ENCODE measurements at places on chromosomes 13 and 19.

DNA sequence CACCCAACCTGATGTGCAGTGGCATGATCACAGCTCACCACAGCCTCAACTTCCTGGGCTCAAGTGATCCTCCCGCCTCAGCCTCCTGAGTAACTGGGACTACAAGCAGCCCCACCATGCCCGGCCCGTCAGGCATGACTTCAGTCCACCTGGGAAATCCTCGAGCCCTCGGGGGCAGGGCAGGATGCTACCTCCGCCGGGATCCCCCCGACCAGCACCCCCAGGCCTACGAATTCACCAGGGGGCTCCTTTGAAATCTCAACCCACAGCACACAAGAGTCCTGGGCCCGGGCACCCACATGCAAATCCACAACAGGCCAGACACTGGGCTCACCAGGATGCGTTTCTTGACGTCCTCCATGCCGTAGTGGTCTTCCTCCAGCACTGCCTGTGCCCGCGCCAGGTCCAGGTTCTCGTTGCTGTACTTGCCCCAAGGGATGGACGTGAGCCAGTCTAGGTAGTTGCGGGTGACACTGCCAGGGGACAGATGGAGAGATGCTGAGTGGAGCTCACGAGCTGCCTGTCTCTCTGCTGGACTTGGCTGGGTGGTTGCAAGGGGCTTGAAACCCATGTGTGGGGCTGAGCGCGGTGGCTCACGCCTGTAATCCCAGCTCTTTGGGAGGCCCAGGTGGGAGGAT lies 10.5 kb downstream of the RPL36 start:
- no peak for DNase-seq

DNA sequence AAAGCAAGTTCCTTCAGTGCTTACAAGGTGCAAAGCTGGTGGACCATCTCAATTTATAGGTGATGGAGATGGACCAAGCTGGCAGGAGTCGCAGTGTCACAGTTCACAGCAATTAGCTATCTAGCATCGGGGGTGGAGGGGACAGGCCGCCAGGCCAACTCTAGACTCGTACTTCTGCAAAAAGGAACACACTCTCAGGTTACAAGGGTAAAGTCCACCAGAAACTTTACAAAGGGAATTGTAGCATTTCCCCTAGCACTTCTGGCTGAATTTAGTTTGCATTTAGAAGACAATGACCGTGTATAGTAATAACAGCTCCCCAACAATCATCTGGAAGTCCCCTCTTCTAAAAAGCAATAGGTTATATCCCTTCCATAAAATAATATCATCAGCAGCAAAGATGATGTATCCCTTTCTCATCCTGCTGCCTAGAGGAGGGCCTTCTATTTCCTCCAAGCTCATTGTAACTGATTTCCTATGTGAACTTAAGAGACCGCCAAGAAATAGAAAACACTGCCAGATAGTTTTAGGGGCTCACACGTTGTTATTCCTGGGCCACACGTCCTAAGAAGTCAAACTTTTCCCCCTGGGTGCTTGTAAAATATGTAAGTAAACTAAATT lies 8.5 kb upstream of the DOCK9 start:
- DNase-seq: no peak

DNA sequence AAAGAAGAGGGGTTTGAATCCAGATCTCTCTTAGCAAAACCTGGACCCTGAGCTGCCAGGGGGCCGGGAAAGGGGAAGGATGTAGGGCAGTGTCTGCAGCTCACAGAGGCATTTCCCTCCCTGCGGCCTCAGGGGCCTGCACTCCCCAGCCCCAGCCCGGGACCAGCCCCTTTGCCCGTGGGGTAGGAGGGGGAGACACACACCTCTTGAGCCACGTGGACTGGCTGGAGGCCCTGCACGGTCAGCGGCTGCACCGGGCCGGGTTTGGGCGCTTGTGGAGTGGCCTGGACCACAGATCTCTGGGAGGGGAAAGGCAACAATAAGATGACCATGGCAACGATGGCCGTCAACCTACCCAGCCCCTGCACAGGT lies 26.9 kb downstream of the RFX1 start:
- DNase-seq: peak; percentile 75

GRCh38 chr19:8126511-8126910 lies 22.9 kb downstream of the FBN3 start:
- DNase-seq: no peak

DNA sequence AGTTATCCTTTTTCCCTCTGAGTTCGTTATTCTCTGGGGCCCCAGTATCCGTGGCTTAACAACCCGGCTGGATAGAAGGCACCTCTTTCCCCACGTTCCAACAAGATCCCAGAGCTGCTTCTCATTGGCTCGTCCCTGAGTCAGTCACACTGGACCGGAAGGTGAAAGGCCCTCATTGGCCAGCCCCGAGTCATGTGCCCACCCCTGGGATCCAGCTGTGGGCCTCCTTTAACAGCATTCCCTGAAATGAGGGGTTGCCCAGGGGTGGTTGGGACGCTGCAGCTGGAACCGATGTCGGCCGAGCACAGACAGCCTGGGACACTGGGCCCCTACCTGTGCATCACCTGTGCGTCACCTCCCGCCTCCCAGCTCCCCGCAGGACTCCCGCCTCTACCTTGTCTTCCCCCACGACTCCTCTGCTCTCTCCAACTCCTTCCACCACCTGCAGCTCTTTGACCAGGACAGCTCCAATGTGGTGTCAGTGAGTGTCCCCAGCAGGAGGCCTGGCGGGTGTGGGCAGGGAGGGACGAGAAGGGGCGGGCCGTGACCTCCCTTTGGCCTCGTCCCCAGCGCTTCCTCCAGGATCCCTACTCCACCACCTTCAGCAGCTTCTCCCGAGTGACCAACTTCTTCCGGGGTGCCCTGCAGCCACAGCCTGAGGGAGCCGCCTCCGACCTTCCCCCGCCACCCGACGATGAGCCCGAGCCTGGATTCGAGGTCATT lies 4.3 kb downstream of the TBC1D17 start:
- peak; percentile 22 for DNase-seq

GRCh38 chr13:64688893-64689677 lies 2541.1 kb downstream of the PCDH9 start:
- DNase-seq: no peak

DNA sequence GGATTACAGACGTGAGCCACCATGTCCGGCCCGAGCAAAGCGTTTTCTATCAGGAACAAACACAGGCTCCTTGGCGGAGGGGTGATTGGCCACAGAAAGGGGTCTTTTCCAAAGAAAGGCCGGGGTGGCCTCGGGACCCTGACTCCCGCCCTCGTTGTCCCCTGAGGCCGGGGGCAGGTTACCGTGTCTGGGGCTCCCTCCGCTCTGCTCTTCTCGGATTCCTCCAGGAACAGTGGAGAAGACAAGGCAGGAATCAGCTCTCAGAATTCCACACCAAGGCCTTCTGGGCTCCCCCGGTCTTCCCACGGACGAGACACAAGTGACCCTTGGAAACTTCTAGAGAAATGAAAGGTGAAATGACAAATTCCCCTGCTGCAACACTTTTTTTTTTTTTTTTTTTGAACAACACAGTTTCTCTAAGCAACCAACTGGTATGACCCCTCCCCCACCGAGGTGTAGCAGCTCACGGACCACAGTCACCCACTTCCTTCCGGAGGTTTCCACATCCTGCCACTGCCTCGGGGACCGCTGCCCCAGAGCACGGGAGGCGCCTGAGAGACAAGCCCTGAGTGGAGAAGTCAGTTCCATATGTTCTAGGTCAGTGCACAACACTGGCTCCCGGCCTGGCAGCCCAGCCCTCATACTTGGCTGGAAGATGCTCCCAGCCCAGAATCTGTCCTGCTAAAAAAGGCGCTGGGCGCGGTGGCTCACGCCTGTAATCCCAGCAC lies 11.0 kb downstream of the MOB3A start:
- DNase-seq: peak; percentile 86

DNA sequence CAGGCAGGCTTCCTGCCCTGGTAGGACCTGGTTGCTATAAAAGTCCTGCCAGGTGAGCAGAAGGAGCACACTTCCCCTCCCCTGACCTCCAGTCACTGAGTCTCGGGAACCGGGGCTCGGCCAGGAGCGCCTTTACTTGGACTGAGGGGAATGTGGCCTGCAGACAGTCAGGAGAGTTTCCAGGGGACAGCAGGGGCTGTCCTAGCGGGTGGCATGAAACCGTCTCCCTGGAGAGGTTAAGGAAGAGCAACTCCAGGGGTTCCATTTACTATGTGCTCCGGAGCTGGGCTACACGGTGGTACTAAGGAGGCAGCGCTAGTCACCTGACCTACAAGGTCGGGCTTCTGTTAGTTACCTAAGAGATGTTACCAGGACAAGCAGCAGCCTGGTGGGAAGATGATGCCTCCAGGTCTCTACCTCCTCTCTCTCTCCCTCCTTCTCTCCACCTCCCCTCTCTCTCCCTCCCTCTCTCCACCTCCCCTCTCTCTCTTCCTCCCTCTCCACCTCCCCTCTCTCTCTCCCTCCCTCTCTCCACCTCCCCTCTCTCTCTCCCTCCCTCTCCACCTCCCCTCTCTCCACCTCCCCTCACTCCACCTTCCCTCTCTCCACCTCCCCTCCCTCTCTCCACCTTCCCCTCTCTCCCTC lies 4.1 kb upstream of the CNOT3 start:
- DNase-seq: no peak

GRCh38 chr19:56930647-56931535 lies 90.4 kb upstream of the PEG3 start:
- DNase-seq: no peak

- no peak for DNase-seq
These were observed 28.7 kb upstream of the EPHX3 start for GRCh38 chr19:15260939-15261338.

- no peak for DNase-seq
These were observed 21.4 kb upstream of the PSG9 start for GRCh38 chr19:43290568-43291359.

GRCh38 chr19:9636018-9636417 lies 15.0 kb upstream of the ZNF561 start:
- DNase-seq: no peak

GRCh38 chr19:58067240-58067912 lies 8.3 kb downstream of the ZNF135 start:
- DNase-seq: no peak

DNA sequence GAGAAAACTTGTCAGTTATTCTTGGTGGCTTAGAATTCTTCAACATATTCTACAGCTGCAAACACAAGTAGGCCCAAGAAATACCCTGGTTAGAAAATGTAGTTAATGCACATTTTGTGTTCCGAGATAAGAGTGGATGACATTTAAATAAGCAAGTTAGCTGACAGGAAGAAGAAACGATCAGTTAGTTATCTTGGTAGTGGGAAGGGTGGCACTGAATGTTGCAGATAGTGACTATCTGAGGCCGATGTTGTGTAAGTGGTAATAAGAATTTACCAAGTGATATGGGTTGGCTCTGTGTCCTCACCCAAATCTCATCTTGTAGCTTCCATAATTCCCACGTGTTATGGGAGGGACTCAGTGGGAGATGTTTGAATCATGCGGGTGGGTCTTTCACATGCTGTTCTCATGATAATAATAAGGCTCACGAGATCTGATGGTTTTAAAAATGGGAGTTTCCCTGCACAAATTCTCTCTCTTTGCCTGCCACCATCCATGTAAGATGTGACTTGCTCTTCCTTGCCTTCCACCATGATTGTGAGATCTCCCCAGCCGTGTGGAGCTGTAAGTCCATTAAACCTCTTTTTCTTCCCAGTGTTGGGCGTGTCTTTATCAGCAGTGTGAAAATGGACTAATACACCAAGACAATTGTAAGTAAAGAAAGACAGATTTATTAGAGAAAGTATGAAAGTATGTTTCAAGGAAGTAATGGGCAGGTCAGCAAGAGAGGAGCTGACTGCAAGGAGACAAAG lies 10.9 kb upstream of the AKAP11 start:
- no peak for DNase-seq

DNA sequence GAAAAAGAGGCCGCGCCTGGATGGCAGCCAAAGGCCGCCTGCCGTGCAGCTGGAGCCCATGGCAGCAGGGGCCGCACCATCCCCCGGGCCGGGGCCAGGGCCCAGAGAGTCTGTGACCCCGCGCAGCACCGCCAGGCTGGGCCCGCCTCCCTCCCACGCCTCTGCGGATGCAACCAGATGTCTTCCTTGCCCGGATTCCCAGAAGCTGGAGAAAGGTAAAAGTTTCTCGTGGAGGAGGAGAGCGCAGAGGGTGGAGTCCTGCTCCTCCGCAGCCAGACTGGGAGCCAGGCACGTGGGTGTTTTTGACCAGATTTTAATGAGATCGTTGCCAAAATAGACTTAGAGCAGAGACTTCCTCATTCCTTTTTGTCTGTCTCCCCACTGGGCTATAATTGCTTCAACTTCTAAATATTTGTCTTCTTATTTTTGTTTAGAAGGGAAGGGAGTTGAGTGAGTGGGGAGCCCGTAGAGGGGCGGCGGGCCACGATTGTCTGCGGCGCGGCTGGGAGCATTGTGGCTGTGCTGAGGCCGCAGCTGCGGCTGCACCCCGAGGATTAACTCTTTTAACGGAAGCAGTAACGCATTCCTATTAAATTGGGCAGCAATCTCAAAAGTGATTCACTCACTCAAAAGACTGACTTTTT lies 22.8 kb upstream of the NDUFS7 start:
- peak; percentile 86 for DNase-seq

DNA sequence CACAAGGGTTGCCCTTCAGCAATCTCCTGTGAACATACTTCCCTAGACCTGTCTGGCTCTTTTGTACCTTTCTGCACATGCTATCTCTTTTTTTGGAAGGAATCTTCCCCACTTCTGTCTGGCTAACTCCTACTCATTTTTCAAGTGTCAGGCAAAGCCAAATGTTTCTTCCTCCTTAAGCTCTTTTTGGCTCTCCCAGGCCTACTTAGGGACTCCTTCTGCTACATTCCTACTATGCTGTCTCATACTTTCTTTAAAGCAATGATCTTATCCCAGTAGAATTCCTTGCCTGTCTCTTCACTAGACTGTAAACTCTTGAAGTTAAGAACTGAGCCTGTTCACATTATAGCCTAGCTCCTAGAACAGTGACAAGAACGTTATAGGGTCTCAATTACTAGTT lies 114.9 kb upstream of the WASF3 start:
- DNase-seq: no peak

GRCh38 chr13:98301721-98302120 lies 124.7 kb upstream of the RNF113B start:
- DNase-seq: no peak

- DNase-seq: no peak
These were observed 6.7 kb downstream of the ZNF865 start for GRCh38 chr19:55611983-55612645.

DNA sequence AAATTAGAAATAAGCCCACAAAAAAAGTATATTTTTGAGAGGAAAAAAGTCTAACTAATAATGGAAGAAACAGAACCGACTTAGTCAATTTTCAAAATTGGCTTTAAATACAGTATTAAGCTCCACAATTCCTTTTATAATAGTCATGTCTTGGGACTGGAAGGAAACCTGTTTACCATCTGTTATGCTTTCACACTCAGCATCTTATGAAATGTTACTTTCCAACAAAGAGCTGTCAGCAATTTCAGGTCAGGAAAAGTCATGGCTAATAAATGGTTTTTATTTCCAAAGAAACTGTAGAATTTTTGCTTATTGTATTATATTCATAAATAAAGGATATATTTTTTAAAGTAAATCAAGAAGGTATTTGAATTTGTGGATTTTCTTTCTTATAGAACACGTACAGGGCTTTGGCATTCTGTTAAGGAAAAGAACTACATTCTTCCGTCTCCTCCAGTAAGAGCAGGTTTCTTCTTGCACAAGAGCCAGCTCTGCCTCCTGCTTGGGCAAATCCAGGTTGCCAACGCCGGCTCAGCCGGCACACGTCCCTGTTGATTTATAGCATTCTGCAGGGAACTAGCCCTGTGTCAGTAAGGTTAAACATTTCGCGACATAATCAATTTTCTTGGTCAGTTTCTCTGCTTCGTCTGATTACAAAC lies 52.9 kb upstream of the GPR12 start:
- no peak for DNase-seq

Measured in femur (tissue), 1 donor.